ENCODE measurements at places on chromosomes 1 and 21.

GRCh38 chr1:78007677-78008341 lies 3.1 kb downstream of the DNAJB4 start:
- no peak for DNase-seq

- DNase-seq: no peak
Observed at GRCh38 chr1:113917400-113918082, 11.6 kb upstream of the HIPK1 start.

DNA sequence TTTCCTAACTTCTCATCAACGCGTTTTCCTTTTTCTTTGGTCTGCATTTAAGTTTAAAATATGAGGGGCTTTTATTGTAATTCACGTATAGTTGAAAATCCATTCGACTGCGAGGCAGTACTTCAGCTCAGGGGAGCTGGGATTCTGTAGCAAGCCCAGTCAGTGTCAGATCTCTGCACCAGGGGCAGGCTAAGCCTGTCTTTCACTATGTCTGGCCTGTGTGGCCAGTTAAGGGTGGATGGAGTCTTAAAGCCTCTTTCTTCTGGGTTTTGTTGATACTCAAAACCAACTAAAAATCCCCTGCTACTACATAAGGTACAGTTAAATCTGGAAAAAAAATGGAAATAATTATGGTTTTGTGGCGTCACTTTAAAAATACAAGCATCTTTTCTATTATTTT lies 124.7 kb downstream of the TYW3 start:
- DNase-seq: no peak

GRCh38 chr1:114691061-114691460 lies 4.3 kb downstream of the AMPD1 start:
- no peak for DNase-seq

DNA sequence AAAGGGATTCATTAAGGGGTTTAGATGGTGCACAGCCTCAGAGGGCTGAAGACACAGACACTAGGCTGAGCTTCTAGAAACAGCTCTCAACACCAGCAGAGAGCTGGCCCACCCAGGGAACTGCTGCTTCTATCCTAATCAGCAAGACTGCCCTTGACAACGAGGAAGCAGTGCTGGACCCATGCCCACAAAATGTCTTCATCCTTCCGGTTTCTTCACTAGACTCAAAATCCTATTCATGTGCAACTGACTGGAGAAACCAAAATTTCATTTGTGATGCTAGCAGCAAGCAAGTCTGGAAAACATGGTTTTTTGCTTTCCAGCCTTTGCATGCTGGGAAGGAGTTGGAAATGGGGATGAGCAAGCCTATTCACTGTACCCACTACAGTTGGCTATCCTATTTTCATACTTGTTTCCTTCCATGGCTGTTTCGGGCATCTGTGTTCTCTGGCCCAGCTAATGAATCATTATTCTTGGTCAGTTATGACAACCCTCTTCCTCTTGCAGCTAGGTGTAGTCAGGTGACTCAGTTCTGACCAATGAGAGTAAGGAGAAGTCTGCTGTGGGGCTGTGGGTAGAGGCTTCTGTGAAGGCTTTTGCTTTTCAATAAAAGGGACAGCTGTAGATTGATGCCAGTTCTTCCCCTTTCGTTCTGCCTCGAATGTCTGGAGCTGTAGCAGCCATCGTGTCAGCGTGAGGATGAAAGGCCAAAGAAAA lies 14.6 kb upstream of the TMEM61 start:
- DNase-seq: no peak

- DNase-seq: peak; percentile 41
Observed at GRCh38 chr1:162141281-162142054, 72.0 kb downstream of the NOS1AP start.

- no peak for DNase-seq
Observed at GRCh38 chr1:183957216-183957830, 80.2 kb downstream of the COLGALT2 start.

DNA sequence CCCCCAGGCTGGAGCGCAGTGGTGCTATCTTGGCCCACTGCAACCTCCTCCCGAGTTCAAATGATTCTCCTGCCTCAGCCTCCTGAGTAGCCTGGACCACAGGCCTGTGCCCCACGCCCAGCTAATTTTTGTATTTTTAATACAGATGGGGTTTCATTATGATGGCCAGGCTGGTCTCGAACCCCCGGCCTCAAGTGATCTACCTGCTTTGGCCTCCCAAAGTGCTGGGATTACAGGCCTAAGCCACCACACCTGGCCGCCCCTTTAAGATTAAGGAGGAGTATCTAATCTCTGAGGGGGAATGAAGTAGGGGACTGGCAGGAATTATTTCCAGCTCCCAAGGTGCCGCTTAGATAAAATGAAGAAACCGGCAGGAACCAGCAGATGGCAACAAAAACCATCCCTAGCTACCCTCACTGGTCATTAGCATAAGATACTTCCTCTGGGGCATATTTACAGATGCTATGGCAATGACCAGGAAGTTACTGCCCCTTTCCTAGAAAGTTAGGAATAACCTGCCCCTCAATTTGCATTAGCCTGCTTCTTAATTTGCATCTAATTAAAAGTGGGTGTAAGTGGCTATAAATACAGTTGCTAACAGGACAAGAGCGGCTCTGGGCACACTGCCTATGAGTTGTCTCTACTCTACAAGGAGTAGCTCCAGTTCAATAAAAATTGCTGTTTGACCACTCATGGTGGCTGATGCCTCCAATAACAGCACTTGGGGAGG lies 7.1 kb upstream of the NSUN4 start:
- peak; percentile 54 for DNase-seq

- no peak for DNase-seq
Observed at GRCh38 chr1:54221113-54221834, 21.3 kb downstream of the MRPL37 start.

- no peak for DNase-seq
Observed at GRCh38 chr1:12167493-12168429, 970 bp downstream of the TNFRSF1B start.

DNA sequence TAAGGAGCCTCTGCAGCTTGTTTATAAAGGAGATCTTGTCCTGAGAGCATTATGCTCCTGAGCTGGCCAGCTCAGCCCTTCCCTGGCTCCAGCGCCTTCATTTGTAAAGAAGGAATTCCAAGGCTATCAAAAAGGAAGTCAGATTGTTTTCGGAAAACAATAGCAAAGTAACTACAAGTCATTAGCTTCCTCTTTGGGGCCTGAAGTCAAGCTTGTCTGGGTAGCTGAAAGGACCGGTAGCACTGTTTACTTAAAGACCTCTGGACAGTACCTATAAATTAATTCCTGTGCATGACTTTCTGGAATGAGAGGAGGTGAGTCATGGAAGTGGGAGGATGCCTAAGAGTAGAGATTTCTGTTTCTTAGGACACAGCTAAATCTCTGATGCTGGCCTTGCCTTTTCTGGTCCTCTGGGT lies 20.7 kb upstream of the GJA5 start:
- DNase-seq: peak; percentile 8

DNA sequence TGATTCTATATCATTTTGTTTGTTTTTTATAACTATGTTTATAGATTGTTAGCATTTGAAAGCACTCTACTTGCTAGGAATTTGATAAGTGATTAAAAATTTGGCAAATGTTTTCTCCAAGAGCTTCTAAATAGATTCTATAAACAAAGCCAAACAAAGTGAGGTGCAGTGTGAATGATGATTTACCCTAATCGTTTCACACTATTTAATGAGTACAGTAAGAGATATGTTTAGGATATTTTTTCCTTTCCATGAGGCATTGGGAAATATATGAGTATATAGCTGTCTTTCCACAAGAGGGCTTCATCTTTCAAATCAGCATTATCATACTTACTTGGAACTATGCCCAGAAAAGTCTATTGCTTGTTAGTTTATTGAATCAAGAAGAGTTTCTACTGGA lies 277.0 kb upstream of the BRINP3 start:
- peak; percentile 4 for DNase-seq

- no peak for DNase-seq
Observed at GRCh38 chr1:113133038-113133437, 60.0 kb downstream of the LRIG2 start.

DNA sequence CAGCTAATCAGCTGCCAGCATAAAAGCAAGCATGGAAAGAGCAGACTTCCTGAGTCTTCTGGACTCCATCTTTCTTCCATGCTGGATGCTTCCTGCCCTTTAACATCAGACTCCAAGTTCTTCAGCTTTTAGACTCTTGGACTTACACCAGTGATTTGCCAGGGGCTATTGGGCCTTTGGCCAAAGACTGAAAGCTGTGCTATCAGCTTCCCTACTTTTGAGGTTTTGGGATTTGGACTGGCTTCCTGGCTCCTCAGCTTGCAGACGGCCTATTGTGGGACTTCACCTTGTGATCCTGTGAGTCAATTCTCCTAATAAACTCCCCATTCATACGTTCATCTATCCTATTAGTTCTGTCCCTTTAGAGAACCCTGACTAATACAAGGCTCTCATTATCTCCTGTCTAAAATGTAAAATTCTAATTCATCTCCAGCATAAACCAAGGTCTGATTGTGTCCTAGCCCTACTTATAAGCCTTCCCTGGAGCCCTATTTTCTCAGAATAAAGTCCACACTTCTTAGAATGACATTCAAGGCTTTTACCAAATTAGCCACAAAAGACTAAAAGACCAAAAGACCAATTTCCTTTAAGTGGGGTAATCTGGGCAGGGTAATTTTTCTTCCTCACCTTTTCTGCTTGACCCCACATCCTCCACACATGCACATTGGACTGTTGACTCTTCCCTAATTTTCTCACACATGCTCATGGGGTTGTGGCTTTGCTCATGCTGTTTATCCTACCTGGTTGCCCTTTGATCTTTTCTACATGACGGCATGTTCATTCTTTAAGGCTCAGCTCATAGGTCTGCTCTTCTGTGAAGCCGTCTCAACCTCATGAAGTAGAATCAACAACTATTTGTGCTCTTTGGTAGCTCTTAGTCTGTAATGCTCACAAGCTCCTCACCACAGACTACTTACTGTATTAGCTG lies 18.1 kb upstream of the ENAH start:
- DNase-seq: no peak

DNA sequence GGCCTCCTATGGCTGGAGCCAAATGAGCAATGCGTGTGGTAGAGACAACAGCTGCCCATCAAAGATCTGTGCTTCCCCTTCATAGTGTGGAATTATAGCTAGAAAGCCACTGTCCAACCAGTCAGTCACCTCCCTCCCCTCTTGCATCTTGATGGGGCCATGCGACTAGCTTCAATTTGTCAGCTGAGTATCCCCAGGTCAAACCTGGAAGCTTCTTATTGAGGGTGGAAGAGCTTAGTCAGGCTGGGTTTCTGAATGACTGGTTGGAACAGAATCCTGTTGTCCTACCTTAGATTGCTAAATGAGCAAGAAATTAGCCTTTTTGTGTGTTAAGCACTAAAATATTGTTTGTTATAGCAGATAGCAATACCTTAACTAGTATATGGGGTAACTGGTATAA lies 625.4 kb downstream of the PTPRC start:
- no peak for DNase-seq

GRCh38 chr1:1001057-1001783 lies 1.3 kb upstream of the HES4 start:
- no peak for DNase-seq

DNA sequence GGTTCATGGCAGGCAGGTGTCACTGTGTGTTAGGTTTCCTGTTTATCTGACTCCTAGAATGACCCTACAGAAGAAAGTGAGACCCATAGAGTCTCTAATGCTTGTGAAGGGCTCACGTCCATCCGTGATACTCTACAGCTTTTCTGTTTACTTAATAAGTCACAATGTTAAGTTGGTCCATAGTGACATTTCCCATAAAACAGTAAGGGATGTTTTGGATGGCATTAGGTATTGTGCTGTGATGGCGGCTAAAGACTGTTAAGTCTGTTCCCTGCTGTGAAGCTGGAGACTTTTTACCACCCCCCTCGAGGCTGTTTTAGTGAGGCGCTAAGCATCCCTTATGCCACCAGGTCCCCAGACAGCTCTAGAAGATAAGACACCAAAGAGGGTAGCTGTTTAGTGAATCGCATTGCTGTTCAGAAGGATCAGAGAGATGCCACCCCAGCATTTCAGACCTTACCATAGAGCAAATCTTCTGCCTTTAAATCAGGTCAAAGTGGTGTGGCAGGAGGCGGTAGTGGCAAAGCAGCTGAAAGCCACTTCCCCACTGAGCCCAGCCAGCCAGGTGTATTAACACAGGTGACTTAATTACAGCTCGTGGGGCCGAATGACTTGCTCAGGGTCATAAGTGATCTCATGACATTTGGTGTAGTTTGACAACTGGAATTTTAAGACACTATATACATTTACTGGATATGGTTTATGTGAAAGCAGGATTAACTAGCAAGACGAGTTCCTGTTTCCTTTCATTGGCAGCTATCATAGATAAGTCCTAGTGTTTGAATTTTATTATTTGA lies 25.0 kb downstream of the SLC37A1 start:
- no peak for DNase-seq

All from HTR-8/SVneo (cell line).